Glutamatergic neuron (in vitro differentiated cells): ENCODE measurements at places on chromosomes 6 and 20. TPM values are rescaled to one million over a fixed set of nuclear protein-coding genes. Genes with fewer than 3 reads are reported as not detected.

DNA sequence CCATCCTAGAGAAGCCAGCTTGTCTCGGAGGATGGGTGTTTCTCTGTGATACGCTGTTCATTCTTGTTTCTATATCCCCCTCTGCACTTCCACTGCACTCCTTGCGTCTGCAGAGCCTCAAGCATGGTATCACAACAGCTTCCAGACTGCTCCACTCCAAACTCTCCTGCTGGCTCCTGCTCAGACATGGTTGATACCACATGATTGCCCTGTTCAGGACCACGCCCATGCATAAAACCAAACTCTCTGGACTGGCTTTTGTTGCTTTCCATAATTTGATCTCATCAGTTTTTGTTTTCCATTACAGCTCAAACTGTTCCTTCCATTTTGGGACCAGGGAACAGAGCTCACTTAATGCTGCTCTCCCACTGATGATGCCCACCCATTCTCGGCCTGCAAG lies 30.0 kb upstream of the SMIM29 start:
- DNase-seq, result no peak
- no peak overlapping the region for H3K4me3 ChIP-seq
- no peak overlapping the region for H3K27ac ChIP-seq
- peaks cover 2% of the 10 kb centered on the region for H3K27me3 ChIP-seq
- peaks cover 10% of the 10 kb centered on the region for H3K36me3 ChIP-seq

GRCh38 chr20:34439168-34439567 lies 76.1 kb downstream of the ITCH start:
- H3K4me3 ChIP-seq, result no peak overlapping the region
- no peak overlapping the region for H3K27ac ChIP-seq
- DNase-seq, result no peak
- H3K36me3 ChIP-seq, result no peaks in the 10 kb centered on the region

GRCh38 chr6:145087034-145087433 lies 648.3 kb downstream of the EPM2A start:
- no peak for DNase-seq
- no peaks in the 10 kb centered on the region for H3K36me3 ChIP-seq
- no peaks in the 10 kb centered on the region for H3K27me3 ChIP-seq
- H3K27ac ChIP-seq, result no peak overlapping the region
- H3K4me1 ChIP-seq, result peaks cover 10% of the 10 kb centered on the region
- no peak overlapping the region for H3K4me3 ChIP-seq

DNA sequence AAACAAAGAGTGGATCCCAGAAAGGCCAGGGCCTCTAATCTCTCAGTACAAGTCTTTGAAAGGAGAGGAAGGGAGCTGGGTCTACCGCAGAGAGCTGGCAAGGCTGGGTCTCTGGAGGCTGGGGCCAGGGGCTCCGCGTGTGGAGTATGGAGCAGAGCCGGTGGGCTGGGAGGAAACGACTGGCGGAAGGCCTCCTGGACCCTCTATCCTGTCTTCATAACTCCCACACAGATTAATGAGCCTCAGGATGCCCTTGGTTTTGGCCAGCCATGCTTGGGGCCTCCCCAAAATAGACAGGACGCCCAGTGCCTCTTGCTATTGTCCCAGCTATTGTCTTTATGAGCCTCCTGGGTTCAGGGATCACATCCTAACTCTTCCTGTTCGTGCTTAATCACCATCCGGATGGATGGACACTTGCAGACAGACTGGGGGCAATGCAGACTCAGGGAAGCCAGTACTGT lies 306.4 kb downstream of the DHX35 start:
- no peak for DNase-seq
- no peak overlapping the region for H3K4me3 ChIP-seq
- H3K27ac ChIP-seq, result no peak overlapping the region

- peak overlapping the region; percentile 3 for H3K4me3 ChIP-seq
- H3K27me3 ChIP-seq, result peaks cover 30% of the 10 kb centered on the region
- H3K36me3 ChIP-seq, result peaks cover 19% of the 10 kb centered on the region
- H3K4me1 ChIP-seq, result peaks cover 8% of the 10 kb centered on the region
- H3K27ac ChIP-seq, result no peak overlapping the region
These were observed 1.4 kb downstream of the DEFB124 start for GRCh38 chr20:31473331-31474096.

The FOXA2 gene
- total RNA-seq, result not detected

The CAP2 gene
- 24.4 TPM for total RNA-seq
